ENCODE measurements at places on chromosomes 3 and 15.

DNA sequence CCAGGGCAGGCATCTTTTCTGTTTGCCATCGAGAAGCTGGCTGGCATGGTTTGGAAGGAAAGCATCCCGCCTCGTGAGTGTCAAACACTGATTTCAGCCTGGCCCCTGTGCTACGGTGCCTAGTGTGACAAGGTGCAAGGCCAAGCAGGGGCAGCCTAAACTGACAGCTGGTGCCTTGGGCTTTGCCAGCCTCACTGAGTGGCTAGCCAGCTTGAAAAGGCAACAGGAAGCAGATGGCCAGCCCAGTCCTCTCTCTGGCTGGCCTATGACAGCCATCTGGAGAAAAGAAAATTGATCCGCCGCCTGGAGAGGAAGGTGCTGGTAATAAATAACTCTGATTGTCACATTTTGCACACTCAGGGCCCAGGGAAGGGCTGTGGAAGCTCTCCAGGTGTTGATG, 52.2 kb downstream of the C3orf85 start:
- no peak for DNase-seq

DNA sequence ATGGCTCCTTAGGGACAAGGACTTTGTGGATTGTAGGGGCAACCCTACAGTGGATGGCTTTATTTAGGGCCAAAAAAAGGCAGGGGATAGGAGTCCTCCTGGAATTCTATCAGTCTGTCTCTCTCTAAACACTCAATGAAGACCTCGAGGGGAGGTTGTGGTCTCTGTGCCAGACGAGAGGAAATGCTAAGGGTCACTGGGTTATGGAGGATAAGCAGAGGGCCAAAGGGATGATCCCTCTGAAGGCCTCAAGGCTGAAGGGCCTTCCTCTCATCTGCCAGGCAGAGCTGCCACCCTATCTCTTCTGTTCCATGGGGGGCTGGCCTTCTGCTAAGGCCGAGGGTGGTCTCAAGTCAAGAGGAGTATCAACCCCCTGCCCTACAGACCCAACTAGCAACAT, 27.0 kb downstream of the PLXNB1 start:
- DNase-seq = no peak

GRCh38 chr15:101528917-101529299, 39.4 kb upstream of the PCSK6 start:
- no peak for DNase-seq

DNA sequence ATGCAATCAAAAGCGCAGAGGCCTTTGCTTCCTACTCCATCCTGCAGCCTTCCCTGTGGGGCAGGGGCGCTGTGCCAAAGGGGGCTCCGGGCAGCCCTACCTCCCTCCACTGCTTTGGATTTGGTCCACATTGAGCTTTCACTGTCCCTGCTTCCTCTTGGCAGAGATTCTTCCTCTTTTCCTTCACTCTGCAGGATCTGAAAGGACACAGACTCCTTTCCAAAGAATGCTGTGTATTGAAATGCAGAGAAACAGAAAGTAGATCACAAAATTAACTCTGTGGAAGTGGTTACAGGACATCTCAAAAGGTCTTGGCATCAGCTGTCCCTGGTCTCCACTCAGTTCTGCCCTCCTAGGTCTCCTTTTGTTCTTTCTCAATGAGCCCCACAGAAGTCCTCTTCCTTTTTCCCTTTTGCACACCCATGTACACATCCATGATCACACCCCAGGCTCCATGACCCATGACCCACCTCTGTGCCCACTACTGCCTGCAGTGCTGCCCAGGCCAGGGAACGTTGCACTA, 64.1 kb downstream of the CCR1 start:
- no peak for DNase-seq

GRCh38 chr3:177590826-177591225, 393.5 kb upstream of the TBL1XR1 start:
- DNase-seq = peak; percentile 78

DNA sequence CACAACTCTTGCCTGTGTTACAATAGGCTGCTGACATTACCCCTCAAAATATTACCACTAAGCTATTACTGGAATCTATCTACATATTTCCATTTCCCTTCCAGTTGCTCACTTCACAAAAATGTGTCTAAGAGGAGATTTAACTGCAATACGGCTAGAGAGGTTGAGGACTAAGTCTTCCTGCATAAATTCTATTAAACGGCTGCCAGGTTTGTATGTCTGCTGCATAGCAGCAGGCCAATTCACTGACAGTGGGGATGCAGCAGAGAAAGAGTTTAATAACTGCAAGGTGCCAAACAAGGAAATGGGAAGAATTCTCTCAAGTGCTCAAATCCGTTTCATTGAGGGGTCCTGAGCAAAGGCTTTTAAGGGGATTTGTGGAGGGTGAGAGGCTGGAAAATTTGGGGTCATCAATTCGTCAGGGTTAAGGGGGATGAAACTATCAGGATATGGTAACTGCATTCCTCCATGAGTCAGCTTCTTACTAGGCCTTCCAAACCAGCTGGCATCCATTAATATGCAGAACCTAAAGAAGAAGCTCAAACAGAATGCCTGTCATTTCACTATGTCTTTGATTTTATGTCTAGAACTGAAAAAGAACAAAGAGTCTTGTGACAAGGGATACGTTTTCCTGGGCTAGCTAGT, 675.6 kb downstream of the TBL1XR1 start:
- DNase-seq = peak; percentile 76

- DNase-seq = peak; percentile 39
Measured at GRCh38 chr3:67437090-67437489, 217.3 kb downstream of the SUCLG2 start.

- no peak for DNase-seq
Measured at GRCh38 chr3:5429517-5429890, 242.0 kb downstream of the EDEM1 start.

DNA sequence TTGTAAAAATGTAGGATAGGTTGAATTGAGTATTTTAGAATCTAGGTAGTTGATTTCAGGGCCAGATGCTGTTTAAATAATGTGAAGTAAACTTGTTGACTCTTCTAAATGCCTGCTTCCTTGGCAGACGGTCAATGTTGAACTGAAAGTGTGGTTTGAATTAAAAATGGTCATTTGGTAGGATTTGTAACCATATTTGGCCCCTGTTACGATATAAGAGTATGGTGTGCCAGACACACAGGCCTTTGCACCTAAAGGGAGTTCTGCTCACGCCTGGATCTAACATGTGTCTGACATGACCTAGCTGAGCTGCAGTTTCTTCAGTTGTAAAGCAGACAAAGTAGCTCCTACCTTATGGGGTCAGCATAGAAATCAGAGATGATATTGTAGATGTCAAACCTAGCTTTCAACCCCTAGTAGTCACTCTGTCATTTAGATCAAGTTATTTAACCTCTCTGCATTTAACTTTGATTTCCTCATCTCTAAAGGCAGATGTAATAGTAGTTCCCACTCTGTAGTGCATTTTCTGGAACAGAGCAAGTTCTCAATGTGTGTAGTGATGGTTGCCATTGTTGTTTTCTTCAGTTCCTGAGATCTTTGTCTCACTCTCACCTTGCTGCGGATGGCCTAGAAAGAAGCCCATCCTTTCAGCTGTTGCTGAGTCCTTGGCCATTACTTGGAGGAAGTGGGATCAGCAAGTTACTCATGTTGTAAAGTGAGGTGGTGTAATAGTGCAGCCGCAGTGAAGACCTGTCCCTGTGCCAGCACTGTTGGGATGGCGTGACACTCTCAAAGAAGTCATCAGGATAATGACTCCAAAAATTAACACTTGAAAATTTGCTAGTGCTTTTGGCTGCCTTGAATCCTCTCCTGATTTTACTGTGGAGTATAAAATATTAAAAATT, 90.2 kb downstream of the GHSR start:
- peak; percentile 40 for DNase-seq

GRCh38 chr3:155646669-155647068, 98.2 kb downstream of the PLCH1 start:
- DNase-seq = no peak

GRCh38 chr3:106440672-106441071, 571.9 kb upstream of the CBLB start:
- DNase-seq = no peak

DNA sequence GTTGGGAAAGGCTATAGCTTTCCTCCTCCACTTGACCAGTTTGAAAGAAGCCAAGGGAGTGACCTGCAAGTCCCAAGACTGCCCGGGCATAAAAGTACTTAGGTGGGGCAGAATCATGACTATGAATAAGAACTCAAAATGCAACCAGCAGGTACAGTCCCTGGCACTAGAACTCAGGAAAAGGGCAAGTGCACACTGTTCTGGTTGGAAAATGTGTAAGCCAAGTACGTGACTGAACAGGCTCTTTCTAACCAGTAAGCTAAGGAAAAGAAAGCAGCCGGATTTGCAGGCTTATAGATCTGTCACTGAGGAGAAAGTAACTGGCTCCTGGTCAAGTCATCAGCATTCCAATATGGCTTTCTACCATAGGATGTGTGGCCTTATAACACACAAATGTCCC, 101.2 kb upstream of the SLC4A7 start:
- DNase-seq = no peak

GRCh38 chr3:10437272-10437994, 68.0 kb downstream of the ATP2B2 start:
- DNase-seq = peak; percentile 74

DNA sequence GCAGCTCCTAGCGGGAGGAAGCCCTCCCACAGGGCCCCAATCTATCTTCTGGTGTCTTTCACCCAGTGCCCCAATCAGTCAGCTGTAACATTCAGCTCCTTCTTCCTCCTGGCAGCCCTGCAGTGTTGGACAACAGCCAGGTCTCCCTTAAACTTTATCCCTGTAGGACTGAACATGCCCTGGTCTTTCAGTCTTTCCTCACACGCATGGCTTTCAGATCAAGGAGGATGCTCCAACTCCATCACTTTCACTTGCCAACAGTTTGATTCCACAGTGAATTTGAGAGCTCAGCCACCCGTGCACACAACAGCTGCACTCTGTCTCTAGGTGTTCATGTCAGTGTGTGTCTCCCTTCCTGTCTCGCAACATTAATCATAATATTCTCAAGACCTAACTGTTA, 28.5 kb upstream of the LRRC34 start:
- DNase-seq = no peak

- DNase-seq = no peak
Measured at GRCh38 chr3:41115069-41115468, 84.2 kb upstream of the CTNNB1 start.

- no peak for DNase-seq
Measured at GRCh38 chr3:60277361-60277800, 973.9 kb downstream of the FHIT start.

DNA sequence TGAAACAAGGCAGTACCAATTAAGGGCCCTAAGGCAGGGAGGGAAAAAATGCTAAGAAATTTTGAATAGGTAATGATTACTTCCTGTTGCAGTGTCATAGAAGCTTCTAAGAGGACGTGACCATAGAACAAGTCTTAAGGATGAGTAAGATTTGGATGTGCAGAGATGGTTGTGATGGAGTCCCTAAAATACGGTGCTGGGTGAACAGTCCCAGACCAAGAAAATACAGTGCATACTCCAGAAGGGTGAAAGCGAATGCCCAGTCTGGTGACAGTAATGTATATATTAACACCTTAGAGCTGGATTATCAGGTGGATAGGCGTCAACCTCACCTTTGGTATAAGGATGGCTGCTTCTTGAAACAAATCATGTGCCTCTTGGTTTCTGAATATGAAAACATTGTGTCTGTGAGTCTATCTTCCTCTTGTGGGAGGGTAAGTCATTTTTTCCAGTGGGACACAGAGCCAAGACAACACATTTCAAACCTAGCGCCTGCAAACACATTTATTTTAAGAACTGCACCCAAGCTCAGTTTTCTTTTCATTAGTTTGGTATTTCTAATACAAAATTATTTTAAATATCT, 101.2 kb upstream of the TP63 start:
- DNase-seq = no peak

GRCh38 chr3:111531446-111531845, 10.6 kb upstream of the CD96 start:
- no peak for DNase-seq

GRCh38 chr3:179418610-179419009, 32.7 kb downstream of the GNB4 start:
- no peak for DNase-seq

DNA sequence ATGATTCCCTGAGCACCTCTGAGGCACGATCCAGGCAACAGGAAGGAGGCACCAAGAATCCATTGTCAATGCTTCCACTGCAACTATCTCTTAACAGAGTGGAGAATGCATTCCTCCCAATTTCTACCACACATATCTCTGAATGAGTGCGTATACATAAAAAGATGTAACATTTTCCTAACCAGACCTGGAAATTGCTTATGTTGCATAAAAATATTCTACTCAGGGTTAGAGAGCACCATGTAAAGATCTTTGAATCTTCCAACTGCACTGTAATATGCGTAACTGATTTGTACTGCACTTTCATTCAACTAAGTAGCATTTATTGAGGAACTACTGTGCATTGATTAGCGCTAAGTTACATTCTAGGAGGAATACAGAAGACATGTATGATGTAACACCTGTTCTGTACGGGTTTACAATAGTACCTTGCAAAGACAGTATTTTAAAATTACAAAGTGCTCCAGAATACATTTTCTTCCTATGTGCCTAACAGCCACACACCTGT, 237.8 kb downstream of the EBLN2 start:
- DNase-seq = no peak
